ENCODE measurements at places on chromosomes 12 and 14.
A peak's percentile ranks its signal among the peaks of the same experiment; 100 is the strongest.

DNA sequence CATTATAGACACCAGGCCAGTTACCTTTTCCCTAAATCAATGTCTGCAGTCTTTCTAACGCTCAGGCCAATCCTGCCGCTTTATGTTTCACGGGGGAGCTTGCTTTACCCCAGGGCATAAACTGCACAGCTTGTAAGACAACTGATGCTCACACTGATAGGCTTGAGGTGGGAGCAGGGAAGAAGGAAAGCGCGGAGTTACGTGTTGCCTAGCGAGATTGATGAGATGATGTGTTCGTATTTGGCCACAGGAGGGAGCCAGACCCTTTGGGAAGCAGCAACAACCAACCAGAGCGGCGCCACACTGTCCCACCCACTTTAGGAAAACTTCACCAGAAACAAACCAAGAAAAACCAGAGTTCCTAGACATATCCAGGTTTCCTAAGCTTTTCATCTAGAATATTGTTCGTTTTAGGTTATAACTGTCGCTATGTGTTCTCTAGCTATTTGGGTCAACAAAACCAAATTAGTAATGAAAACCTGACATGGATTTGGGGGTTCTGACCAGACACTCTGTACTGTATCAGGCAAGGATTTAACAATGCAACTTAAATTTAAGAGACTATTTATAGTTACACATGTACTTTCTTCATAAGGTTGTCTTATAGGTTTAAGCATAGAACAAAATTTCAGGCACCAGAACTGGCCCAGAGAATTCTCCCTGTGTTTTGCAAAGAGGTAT lies 2.4 kb downstream of the IL26 start:
- DNase-seq: peak; percentile 85

DNA sequence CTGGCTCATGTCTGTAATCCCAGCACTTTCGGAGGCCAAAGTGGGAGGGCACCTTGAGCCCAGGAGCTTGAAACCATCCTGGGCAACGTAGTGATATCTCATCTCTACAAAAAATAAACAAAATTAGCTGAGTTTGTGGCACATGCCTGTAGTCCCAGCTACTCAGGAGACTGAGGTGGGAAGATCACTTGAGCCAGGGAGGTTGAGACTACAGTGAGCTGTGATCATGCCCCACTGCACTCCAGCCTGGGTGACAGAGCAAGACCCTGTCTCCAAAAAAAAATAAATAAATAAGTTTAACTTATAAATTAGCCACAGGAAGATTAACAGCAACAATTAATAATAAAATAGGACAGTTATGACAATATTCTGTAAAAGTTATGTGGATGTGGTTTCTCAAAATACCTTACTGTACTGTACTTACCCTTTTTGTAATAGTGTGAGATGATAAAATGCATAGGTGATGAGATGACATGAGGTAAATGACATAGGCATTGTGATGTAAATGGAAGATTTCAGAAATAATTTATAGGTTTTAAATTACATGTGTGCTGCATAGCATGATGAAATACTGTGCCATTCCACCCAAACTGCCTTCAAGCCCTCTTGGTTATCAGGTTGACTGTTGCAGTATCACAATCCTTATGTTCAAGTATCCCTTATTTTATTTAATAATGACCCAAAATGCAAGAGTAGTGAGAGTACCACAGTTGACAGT lies 22.0 kb downstream of the USP15 start:
- DNase-seq: no peak

GRCh38 chr14:31283578-31284252 lies 76.1 kb upstream of the HECTD1 start:
- peak; percentile 92 for DNase-seq

DNA sequence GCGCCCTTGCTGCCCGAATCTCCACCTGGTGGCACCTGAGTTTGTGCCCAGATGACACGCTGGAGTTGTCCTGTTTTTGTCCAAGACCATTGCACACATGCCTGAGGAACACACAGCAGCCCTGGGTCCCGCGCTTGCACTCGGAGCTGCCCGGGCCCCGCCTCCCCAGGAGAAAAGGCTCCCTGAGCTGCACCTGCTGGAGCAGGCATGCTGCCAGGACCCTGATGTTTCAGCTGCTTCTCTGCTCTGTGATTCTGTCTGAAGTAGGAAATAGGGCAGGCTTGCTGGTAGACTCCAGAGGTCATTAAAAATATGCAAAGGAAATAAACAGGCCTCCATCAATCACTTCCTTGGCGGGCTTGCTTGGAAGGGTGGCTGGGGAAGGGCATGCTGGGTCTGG lies 271.6 kb downstream of the CACNA1C start:
- no peak for DNase-seq

GRCh38 chr14:73567358-73567757 lies 1.7 kb upstream of the ACOT2 start:
- no peak for DNase-seq

DNA sequence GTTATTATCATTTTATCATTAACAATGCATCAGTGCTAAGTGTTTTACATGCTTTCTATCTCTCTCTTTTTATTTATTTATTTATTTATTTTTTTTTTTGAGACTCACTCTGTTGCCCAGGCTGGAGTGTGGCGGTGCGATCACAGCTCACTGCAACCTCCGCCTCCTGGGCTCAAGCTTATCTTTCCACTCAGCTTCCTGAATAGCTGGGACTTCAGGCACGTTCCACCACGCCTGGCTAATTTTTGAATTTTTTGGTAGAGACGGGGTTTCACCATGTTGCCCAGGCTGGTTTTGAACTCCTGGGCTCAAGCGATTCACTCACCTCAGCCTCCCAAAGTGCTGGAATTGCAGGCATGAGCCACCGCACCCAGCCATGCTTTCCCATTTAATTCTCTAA lies 3.9 kb upstream of the BTG1 start:
- DNase-seq: no peak
